ENCODE measurements at places on chromosomes 2 and 18.

DNA sequence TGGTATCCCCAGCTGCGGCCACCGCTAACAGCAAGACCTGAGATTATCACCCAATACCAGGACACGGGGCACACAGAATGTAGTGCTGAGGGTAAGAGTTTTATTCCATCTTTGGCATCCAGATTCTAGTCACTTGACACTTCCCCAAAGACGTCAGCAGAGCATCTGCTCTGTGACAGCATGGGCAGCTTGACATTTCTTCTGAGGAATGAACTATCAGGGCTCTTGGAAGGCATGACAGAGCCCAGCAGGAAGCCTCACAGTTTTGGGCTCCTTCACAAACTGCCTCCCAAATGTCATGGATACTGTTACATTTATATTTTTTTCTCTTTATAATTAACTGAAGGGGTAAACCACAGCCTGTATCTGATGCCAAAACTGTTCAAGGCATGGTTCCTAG lies 1010.7 kb downstream of the TDRD15 start:
- DNase-seq, result no peak

DNA sequence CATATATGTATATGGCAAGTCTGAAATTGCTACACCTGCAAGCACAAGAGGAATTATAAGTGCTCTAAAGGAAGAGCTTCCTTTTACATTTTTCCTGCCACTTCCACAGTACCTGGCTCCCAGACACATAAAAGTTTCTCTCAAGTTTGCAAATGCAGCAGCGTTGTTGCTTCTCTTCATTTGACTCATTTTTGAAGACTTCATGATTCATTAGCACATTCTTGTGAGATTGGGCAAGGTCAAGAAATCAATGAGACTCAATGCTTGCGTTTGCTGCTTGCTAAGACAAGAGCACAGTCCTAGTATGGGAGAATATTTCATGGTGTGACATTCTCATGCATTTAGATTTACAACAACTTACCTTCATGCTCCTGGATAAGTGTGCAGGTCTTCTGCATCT lies 42.6 kb upstream of the PDCL3 start:
- DNase-seq, result no peak

DNA sequence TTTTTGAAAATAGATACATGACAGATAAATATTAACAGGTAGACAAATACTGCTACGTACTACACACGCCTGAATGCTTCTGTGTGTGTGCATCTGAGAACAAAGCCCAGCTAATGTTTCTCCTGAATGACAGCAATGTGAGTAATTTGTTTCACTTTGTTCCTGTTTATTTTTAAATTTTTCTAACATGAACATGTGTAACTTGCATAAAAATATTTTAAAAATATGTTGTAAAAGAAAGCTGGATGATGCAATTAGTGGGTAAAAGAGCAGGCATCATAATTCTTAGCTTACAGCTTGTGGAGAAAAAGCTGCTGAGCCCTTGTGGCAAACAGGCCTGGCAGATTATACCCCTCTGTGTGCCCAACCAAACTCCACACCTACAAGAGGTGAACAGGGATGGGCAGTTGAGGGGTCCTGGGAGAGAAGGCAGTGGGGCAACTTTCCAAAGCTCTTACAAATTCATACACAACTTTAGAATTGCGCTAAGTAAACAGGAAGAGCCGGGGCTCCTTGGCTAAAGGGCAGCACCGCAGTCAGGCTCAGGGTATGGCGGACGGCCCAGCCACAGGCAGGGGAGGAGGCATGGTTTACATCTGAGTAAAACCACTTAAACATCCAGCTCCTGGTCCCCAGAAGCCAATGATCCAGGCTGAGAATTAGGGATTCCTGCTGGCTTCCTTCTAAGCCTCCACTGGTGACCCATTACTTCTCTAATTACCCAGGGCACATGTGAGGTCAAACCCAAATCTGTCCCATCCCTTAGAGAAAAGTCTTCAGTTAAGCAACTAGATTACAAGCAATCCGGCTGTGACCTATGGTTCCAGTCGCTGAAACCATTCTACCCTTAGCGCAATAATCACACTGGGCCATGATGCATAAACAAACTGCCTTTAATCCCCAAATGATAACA lies 14.0 kb downstream of the PXDN start:
- DNase-seq, result no peak

DNA sequence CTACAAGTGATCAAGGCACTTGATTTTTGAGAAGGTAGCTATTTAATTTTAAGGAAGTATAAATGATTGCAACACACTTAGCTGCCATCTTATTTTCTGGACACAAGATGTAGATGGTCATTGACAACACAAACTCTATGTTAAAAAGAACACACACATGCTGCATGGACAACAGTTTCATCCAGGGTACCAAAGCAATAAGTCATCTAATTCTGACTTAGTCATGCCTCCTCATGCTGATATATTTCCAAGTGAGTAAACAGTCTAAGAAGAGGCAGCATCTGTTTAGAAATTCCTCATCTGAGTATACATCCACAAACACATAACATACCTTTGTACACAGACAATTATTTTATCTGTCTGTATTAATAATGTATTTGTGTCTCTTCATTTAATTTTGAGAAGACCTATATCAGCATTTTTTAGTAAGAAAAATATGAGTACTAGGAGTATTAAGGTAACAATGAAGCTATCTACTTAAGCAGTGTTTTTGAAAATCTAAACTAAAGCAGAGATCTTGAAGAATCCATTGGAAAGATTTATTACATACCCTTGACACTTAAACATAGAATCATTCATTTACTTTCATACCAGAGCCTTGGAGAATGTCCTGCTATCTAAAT lies 84.9 kb downstream of the SCN1A start:
- no peak for DNase-seq

GRCh38 chr18:62728254-62728653 lies 12.9 kb downstream of the PHLPP1 start:
- DNase-seq, result no peak

GRCh38 chr18:58324824-58325480 lies 280.9 kb downstream of the NEDD4L start:
- DNase-seq, result no peak

- DNase-seq, result no peak
Measured at GRCh38 chr2:10549195-10549594, 101.1 kb upstream of the ODC1 start.

DNA sequence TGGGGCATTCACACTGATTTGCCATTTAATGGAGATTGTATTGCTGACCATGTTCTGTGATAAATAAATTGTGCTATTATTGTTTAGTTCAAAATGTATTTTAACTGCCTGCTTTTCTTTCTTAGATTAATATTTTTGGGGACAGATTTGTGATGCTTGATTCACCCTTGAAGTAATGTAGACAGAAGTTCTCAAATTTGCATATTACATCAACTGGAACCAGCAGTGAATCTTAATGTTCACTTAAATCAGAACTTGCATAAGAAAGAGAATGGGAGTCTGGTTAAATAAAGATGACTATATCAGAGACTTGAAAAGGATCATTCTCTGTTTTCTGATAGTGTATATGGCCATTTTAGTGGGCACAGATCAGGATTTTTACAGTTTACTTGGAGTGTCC lies 1.8 kb downstream of the DNAJC10 start:
- no peak for DNase-seq

- no peak for DNase-seq
Measured at GRCh38 chr2:238722883-238723282, 125.0 kb upstream of the TWIST2 start.
